ENCODE measurements at places on chromosomes 6 and 20. TPM values are rescaled to one million over a fixed set of nuclear protein-coding genes. Genes with fewer than 3 reads are reported as not detected.

GRCh38 chr20:57094991-57095390 is 171.4 kb downstream of the BMP7 start:
- DNase-seq: no peak

DNA sequence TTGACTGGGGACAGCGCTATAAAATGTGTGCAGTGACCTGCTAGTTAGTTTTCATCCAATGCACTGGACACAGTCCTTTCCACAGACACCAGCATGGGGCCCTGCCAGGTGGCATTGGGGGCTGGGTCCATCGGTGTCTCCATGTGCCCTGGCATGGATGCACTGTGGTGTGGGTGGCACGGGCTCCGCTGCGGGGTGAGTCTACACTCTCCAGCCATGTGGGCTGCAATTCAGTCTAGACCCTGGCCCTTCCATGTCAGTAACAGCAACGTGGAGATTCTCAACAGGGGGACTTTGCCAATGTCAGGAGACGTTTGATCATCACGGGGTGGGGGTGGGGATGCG is 100.0 kb downstream of the RAMACL start:
- no peak for DNase-seq

DNA sequence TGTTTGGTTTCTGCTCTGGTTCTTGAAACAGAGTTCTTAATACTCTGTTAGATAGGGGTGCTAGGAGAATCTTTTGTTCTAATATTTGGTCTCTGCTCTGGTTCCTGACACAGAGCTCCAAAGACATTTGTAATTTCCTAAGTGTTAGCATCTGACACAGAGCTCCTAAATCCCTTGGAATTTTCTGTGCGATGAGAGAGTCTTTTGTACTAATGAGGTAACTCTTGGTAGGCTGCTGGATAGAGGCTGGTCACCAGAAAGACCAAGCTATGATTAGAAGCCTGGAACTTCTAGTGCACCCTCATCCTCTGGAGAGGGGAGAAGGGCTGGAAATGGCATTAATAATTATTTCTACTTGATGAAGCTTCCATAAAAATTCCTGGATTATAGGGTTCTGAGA is 7.7 kb upstream of the CD109 start:
- no peak for DNase-seq

RIMS4 gene
- under 0.01 TPM for total RNA-seq

- no peak for DNase-seq
Observed at GRCh38 chr6:4513561-4513960, 262.6 kb upstream of the CDYL start.

- DNase-seq: no peak
Observed at GRCh38 chr6:49551078-49551865, 804 bp downstream of the C6orf141 start.

CTCFL gene
- total RNA-seq: not detected

ECT2L gene
- total RNA-seq: not detected

DEFB132 gene
- total RNA-seq: not detected

GRCh38 chr6:11833626-11834592 is 55.3 kb upstream of the ADTRP start:
- DNase-seq: no peak

ENPP1 gene
- 6.0 TPM for total RNA-seq

GRCh38 chr6:150981095-150981494 is 115.6 kb downstream of the MTHFD1L start:
- DNase-seq: no peak

DNA sequence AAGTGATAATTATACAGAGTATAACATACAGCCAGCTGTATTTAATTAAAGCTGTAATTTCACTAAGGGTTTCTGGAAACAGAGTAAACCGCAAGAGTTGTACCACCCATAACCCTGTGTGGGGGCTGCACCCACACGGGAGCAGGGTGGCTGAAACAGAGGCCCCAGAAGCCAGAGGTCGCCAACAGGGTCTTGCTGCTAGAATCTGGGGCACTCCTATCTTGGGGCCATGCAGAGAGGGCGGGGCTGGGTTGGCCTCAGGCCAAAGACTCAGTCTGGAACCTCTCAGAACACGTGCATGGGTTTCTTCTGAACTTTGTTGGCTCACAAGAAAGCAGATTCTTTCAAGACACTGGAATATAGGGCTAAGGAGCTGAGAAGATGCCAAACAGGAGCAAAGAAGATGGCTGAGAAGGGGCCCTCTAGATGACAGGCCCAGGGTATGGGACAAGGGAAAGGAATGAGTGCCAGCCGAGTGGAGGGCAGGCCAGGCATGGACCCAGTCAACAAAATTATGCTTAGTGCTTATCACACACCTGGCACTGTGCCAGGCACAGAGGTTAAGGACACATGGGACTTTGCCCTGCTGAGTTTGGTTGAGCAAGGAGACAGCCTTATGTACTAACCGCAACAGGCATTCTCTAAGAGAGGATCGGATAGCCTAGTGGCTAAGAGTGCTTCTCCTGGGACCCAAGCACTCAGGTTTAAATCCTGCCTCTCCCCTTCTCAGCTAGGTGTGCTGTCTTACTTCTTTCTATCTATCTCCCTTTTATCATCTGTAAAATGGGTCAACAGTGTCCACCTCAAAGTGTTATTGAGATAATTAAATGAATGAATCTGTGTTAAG is 96.6 kb upstream of the FOXP4 start:
- peak; percentile 76 for DNase-seq

DNA sequence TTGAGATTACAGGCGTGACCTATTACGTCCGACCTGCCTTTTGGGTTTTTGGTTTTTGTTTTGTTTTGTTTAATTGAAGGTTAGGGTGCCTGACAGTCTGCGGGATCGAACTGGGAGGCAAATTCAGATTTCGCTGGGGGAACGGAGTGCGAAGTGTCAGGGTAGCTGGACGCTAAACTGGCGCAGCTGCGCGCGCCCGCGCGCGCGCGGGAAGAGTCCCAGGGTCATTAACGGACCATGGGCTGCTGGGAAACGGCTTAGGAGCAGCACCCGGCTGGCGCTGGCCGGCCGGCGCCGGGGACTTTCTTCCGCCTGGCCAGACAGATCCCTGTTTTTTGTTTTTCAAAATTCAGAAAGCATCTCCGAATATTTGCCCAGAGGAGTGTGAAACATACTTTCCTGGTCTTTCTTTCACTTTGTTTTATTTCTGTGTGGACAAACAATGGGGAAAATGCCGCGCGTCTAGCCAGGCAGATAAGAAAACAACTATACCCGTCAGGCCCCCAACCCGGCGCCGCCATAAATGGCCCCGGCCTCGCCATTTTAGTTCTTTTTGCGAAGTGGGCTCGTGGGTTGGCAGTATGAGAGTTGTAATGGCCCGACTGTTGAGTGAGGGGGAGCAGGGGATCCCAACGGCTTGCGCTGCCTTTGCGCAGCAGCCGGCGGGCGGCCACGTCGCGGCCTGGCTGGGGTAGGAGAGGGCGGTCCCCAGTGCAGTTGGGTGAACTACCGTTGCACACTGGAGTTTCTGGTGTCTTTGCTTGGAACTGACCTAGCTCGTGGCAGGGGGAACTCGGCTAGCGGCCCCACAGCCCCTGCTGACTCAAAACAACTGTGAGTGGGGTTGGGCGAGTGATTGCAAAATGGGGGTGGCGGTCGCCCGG is 7.1 kb downstream of the HSPA1B start:
- peak; percentile 89 for DNase-seq

DEFB113 gene
- not detected for total RNA-seq

GRCh38 chr6:15490242-15491100 is 172.4 kb downstream of the DTNBP1 start:
- no peak for DNase-seq

- DNase-seq: no peak
Observed at GRCh38 chr20:39206899-39207564, 244.9 kb downstream of the DHX35 start.

- peak; percentile 4 for DNase-seq
Observed at GRCh38 chr6:68054756-68055155, 580.3 kb upstream of the ADGRB3 start.

- no peak for DNase-seq
Observed at GRCh38 chr20:25992146-25992545, 295.5 kb upstream of the ZNF337 start.

GRCh38 chr20:3677733-3678132 is 4.1 kb downstream of the ADAM33 start:
- DNase-seq: peak; percentile 33

GRCh38 chr20:33693741-33694638 is 7.8 kb upstream of the E2F1 start:
- DNase-seq: no peak

DNA sequence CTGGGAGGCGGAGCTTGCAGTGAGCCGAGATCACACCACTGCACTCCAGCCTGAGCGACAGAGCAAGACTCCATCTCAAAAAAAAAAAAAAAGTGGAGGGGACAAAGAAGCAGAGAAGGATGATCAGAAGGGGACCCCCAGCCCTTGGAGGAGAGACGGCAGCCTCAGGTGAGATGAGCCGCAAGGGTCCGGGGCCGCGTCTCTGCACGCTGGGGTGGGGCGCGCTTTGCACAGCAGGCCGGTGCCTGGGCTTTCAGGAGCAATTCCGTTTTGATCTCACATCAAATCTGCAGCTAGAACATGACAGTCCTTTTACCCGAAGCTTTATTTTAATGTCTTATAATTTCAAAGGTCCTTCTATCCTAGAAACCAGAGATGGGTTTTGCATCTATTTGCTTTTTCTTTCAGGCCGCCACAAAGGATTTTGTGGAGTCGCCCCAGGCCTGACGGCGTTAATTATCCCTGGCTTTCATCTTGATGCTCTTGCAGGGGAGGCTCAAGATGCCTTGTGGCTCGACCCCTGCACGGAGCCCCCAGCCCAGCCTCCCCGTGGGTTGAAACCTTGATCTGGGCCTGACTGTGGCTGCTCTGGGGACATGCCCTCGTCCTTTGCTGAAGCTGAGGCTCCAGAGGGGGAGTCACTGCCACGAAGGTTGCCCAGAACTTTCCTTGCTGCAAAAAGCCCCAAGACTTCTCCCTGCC is 17.3 kb downstream of the HRH3 start:
- DNase-seq: no peak

GRCh38 chr20:17671011-17671410 is 11.0 kb downstream of the RRBP1 start:
- DNase-seq: no peak
